ENCODE measurements at places on chromosomes 16 and 17.

DNA sequence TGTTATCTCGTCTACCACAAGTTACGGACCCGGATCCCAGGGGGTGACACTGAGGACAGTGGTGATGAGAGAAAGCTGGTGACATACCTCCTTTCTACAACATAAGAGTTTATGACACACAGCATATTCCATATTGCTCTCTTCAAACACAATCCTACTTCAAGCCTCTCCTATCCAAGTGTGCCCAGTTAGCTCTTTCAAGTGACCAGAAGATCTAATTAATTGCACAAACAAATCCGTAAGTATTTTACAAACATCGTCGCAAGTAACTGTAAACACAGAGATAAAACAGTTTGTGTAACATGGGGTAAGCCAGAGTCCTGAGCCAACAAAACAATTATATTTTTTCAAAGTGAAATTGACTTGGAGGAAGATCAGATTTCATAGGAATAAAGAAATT lies 235.0 kb downstream of the CHD9NB start:
- no peak for DNase-seq

- DNase-seq, result no peak
Observed at GRCh38 chr17:17549732-17550366, 41.7 kb downstream of the PEMT start.

DNA sequence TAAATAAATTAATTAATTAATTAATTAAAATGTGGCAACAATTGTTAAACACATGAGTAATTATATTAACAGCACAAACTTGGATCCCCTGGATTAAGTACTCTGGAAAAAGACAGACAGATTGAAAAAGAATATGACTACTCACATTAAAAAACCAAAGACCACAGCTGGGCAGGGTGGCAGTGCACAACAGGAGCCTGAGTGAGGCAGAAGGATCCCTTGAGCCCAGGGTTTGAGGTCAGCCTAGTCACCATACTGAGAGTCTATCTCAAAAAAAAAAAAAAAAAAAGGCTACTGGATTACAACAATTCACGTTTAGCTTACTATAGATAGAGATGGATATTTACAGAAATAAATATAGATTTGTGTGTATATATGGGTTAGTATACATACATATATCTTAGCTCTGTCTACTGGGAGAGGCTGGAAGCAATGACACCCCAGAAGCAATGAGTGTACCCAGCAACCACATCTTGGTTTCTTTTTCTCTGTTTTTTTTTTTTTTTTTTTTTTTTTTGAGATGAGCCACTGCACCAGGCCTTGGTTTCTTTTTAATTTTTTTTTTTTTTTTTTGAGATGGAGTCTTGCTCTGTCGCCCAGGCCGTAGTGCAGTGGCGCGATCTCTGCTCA lies 10.6 kb upstream of the SUZ12 start:
- DNase-seq, result no peak

GRCh38 chr16:54944002-54944401 lies 13.3 kb downstream of the IRX5 start:
- no peak for DNase-seq

DNA sequence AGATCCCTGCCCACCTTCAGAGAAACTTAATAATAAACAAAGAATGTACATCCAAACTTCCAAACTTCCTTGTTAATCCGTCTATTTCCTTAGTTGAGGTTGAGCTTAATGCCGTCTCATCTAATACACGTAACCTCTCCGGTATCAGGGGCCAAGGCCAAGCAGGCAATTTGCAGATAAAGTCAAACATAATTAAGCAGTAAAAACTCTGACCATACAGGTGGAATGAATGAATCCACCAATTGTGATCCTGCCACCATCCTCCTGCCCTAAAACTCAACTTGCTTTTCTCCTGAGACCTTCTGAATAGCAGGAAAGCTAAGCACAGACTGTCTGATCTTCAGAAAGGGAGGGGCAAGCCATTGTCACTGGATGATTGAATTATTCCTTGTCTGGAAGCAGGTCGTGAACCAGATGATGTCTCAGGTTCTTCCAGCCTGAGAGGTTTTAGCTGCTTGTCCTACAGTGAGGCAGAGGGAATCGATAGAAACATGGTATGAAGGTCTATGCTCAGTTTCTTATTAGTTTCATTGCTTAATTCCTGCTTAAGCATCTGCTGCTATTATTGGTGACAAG lies 1111.8 kb upstream of the EEF2KMT start:
- DNase-seq, result no peak

DNA sequence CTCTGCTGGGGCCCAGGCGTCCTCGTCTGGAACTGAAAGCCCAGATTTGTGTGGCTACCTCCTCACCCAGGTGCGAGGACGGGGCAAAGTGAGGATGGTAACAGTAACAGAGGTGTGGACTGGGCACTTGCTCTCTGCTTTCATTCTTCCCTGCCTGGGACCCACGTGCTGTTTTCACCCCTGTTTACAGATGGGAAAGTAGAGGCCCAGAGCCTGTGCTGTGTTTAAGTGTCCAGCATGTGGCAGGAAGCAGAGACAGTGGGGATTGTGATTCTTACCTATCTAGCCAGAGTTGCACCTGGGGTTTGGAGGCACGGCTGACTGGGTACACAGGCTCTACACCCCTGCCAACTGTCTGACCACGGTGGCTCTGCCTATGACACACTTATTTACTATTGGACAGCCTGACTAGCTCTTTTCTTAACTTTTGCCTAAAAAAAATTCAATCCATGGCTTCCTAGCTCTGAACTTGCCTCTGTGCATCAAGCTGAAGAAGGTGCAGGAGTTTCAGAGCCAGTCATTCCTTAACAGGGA lies 155.4 kb downstream of the CLEC16A start:
- DNase-seq, result no peak

DNA sequence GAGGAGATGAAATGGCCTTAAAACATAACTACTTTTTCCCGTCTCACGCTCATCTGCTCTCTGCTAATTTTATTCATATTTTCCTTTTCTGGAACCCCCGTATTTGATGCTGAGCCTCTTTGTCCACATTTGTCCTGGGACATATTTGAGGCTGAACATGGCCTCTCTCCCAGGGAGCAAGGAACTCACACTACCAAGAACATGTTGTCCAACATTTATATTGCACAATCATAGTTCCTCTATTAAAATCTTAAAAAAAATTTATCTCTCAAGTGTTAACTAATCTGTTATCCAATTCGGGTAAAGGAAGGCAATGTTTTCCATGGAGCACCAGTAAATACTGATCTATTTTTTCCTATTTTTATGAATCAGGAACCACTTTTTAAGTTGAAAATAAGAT lies 60.2 kb downstream of the CMC2 start:
- DNase-seq, result no peak

Measured in urothelium cell line (cell line).